Stimulated activated CD4-positive, alpha-beta T cell treated with anti-CD3 and anti-CD28 coated beads, Interleukin-1b, Interleukin-23, amount 100 ng/mL, for 1 hour (primary cell): ENCODE measurements at places on chromosomes 6 and 20.

DNA sequence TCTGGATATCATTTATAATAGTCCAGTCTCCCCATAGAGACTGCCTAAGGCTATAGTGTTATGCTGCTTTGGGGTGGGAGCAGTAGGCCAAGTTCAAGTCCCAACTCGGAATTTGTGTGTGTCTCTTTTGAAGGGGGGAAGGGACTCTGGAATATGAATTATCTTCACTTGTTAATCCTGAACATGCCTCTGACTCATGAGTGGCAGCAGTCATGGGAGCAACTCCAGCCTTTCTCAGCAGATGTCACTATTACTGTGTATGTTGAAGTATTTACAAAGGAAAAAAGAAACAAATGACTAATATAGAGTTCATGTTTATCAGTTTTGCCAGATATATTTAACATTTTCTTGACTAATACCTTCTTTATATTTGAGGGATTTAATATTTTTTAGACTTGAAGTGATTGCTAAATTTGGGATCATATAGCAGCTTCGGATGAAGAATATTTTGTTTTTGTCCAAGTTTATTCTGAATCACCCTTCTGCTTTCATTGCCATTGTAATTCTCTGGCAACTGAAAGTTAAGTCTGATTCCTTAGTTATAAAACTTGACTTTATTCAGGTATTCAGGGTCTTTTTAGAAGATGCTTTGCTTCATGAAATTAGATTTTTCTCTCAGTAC, 23.4 kb downstream of the FAM217A start:
- no peak for DNase-seq

DNA sequence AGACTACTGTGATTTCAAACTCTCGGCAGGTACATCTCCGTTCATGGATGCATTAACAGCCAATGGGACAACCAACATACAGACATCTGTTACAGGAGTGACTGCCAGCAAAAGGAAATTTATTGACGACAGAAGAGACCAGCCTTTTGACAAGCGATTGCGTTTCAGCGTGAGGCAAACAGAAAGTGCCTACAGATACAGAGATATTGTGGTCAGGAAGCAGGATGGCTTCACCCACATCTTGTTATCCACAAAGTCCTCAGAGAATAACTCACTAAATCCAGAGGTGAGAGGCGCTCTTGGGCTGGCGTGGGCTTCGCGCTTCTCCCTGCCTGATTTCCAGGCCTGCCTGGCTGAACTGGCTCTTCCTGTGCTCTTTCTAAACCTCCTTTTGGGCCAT, 68.4 kb downstream of the RPP40 start:
- no peak for DNase-seq

- no peak for DNase-seq
These were observed 952.9 kb upstream of the EPHA7 start for GRCh38 chr6:94372229-94372628.

GRCh38 chr6:119294984-119295383, 54.6 kb downstream of the MAN1A1 start:
- no peak for DNase-seq

- DNase-seq: no peak
These were observed 26.8 kb downstream of the DACT2 start for GRCh38 chr6:168292826-168293225.

DNA sequence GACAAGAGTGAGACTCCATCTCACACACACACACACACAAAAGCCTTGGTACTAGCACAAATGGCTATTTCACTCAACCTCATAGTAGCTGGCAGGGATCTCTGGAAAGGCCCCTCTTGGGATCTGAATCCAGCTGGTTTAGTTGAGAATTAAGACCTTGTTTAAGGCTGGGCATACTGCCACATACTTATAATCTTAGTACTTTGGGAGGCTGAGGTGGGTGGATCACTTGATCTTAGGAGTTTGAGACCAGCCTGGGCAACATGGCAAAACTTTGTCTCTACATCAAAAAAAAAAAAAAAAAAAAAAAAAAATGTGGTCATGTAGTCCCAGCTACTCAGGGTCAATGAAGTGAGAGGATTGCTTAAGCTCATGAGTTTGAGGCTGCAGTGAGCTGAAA, 628.3 kb downstream of the MMUT start:
- no peak for DNase-seq

DNA sequence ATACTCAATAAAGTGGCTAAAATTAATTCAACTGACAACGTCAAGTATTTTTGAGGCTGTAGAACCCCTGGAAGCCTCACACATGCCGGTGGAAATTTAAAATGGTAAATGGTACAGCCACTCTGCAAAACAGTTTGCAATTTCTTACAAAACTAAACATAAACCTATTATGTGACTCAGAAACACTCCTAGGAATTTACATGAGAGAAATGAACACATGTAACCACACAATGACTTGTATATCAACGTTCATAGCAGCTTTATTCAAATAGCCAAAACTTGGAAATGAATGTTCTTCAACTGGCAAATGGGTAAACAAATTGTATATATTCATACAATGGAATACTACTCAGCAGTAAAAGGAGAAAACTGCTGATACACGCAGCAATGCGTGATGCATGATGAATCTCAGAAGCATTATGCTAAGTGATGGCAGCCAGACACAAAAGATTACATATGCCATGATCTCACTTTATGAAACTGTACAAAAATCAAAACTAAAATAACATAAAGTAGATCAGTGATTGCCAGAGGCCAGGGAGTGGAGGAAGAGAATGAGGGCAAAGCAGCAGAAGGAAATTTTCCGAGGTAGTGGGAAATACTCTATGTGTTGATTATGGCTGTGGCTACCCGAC, 112.5 kb downstream of the FAM50B start:
- DNase-seq: no peak

DNA sequence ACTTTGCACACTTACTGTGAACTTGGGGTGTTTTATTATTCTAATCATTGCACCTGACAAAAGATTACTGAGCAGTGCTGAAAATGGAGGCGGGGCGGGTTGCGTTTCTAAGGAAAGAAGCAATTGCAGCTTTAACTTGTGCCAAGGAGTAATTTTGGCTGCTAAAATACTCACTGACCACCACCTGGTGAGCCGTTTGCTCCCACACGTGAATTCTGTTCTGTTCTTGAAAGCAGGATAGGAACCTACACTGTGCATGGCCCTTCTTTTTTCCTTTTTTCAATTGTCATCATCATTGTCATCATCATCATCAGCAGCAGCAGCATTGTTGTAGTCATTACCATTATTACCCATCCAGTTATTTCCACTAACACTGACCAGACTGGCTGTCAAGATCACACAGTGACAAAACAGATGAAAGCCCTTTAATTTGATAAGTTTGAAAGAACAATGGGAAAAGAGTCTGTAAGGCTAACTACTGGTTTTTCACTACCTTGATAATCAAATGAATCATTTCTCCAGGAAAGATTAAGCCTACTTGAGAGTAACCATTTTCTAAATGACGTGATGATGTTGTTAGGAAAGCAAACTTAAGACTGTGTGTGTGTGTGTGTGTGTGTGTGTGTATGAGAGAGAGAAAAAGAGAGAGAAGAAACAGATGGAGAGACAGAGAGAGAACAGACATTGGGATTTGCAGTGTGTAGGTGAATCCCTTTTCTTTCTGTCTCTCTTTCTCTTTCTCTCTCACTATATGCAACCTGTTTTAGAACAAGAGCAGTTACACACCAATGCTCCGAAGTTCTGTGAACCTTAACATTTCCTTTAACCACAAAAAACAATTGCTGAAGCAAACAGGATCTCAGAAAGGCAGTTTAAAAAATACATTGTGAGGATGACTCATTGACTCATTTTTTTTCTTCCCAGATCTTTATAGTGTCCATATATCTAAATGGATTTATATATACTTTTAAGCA, 3.8 kb downstream of the RIPOR2 start:
- no peak for DNase-seq

DNA sequence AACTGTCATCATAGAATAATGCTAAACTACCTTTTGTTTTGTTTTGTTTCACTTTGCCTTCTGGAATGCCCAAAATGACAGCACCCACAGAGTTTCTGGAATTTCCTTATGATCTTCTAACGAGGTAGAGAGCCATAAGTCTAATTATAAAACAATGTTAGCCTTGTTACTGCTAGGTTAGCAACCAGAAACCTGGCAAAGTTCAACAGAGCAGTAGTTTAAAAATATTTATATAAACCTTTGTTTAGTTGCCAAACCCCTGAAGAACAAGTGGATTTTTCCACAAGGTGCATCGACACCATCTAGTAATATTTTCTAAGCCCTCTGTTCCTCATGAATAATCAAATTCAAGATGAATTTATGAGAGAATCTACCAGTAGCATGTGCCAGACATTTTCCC, 27.6 kb upstream of the IPCEF1 start:
- DNase-seq: no peak

- DNase-seq: no peak
These were observed 25.8 kb upstream of the SLC17A3 start for GRCh38 chr6:25899580-25900408.

GRCh38 chr6:73727114-73727513, 31.1 kb downstream of the CD109 start:
- DNase-seq: no peak

DNA sequence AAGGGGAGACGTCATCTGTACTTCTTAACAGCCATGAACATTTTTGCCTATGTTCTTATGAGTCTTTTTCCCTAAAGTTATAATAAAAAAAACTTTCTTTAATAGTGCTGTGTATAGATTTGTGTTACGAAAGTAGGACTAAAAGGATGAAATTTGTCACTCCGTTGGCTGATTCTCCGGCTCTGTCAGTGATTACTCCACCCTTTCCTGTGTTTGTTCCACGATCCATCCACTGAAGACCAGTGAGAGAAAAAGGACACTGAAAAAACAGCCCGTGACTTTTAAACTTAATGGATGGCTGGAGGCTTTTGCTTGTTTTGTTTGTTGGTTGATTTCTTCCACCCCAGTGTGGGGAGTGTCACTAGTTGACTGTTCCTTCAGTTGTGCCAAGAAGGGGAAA, 232.0 kb upstream of the NOX3 start:
- no peak for DNase-seq

GRCh38 chr6:135358985-135359384, 138.6 kb downstream of the AHI1 start:
- no peak for DNase-seq

DNA sequence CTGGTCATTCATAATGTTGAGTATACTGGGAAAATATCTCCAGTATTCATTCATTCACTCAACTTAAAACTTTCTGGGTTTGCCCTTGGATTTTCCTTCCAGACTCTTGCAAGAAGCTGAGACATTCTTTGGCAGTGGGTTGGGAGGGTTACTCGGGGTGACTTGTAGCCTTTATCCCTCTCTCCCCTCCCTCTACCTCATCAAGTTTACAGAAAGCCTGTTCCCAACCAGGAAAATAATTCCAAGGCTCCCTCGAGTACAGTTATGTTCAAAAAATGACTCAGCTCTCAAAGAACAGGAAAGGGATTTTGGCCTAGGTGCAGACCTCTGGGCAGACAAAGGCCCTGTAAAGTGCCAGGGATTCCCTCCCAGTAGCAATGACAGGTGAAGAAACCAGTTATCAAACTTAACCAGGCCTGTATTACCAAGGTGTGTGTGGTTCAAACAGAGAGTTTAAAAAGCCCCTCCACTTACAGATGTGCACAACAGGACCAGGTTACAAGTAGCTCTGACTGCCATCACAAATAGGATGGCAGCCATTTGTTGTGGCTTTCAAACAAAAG, 22.2 kb downstream of the FKBP1A start:
- no peak for DNase-seq

GRCh38 chr6:80454661-80455365, 348.3 kb downstream of the BCKDHB start:
- no peak for DNase-seq
